ENCODE measurements at places on chromosomes 7 and 10. TPM values are rescaled to one million over a fixed set of nuclear protein-coding genes. Genes with fewer than 3 reads are reported as not detected.

DNA sequence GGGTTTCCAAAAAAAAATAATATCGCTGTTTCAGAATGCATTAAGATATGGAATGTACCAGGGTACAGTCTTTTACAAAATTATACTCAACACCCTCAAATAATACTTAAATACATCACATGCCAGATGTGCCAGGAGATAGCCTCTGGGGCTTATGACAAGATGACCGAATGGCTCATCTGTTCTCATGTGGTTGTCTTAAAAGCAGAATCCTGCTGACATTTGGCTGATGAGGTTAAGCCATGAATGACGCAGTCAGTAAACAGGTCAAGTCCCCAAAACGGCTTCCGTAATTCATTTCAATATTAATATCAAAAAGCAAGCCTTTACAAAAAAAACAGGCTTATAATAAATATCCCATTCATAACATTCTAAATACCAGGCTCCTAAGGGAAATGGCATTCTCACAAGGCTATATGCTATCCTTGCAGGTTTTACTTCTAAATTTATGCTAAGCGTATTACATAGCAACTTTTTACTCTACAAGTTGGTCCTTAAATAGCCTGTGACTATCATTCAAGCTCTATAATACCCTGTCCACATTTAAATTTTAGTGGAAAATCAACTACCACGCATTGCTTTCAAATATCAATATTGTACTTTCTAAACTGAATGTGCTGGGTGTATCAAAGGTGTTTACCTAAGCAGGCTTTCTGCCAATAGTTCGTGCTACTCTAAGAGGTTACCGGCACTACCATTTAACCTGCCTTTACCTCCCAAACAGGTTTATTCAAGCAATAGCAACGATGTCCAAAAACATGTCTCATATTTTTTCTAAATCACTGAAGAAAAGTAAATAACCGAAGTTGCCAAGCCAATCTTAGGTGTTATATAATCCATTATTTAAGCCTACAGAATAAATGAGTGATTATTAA lies 15.6 kb downstream of the SMURF1 start:
- no peak for DNase-seq

DNA sequence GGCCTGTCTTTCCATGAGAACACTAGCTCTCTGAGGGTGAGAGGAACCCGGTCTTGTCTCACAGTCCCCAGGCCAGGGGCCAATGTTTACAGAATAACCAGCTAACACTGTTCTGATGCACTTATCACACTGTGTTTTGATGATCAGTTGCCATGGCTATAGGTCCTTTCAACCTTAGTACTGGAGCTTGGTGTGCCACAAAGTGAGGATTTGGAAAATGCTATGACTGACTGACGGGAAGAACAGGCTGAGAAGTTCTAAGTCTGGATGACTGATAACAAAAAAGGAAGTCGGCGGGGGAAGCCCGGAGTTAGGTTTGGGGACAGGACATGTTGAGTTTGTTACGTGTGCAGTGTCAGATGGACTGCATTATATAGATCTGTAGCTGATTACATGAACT lies 141.8 kb downstream of the CTTNBP2 start:
- DNase-seq, result no peak

- DNase-seq, result no peak
These were observed 3.9 kb upstream of the CUX1 start for GRCh38 chr7:101813402-101814019.

- DNase-seq, result no peak
These were observed 415.4 kb upstream of the AUTS2 start for GRCh38 chr7:69182596-69183467.

DNA sequence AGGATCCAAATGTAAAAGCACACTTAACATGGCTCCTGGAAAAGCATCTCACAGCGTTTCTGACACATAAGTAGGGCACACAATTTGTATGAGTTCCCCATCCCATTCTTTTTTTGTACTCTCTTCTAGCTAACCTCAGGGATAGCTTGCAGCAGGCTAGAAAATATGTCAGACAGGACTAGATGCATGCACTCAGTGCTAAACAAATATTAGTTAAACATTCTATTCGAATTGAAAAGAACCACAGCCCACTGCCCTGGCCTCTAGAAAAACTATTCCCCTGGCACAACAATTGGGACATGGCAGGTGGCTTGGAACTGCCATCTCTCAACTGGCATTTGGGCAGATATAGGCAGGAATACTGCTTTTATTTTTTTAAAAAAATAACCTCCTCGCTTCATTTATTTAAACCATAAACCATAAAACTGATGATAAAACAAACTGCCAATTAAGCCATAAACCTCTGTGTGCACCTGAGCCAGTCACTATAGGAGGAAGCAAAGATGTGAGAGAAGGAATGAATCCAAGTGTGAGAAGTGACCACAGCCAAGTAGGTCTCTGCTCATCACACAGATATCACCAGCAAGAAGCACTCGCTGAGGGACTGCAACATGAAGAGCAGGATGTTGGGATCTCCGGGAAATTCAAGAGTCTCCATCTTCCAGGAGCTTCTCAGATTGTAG lies 394.1 kb downstream of the NEBL start:
- DNase-seq, result no peak

GRCh38 chr10:34537629-34538231 lies 277.4 kb downstream of the PARD3 start:
- no peak for DNase-seq

GRCh38 chr7:70591643-70592042 lies 540.3 kb upstream of the GALNT17 start:
- DNase-seq, result no peak

Gene ELOVL3
- 1.2 TPM for total RNA-seq

Gene METTL27
- total RNA-seq, result 3.4 TPM

Gene SEMA4G
- 4.7 TPM for total RNA-seq

Gene SSBP1
- total RNA-seq, result 174 TPM

Gene FAM131B
- total RNA-seq, result 1.5 TPM

- no peak for DNase-seq
These were observed 22.9 kb upstream of the AQP1 start for GRCh38 chr7:30888747-30889146.

DNA sequence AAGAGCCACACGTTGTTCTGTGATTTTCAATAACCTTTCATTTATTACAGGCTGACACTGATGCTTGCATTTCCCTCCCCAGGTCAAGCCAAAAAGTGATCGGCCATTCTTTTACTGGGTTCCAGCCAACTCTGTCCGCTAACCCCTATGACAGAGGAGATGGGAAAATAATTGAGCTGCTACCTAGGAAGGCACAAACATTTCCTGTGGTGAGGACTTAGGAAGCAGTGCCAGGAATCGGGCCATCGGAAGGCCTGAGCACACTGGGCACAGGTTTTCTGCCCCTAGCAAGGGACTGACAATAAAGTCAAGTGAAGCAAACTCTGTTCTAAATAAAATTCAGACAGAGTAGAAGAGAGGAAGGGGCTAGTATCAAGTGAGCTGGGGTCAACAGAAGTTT lies 313.0 kb upstream of the AOAH start:
- no peak for DNase-seq

DNA sequence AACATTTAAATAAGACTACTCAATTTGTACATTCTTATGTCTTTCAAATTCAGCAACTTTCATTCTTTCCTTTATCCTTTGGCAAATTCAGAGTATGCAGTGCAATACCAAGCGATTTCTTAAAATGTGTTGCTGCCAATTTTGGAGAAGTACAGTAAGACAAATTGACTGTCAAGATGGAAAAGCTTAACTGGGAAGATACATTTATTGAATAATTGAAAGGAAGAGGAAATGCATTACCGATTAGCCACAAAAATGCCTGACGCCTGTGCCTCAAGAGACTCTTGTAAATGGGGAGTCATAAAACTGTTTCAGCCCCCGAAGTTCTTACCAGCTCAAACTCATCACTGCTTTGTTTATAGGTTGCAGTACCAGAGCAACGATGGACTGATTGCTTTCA lies 373.3 kb upstream of the GALNT17 start:
- no peak for DNase-seq

GRCh38 chr10:69151984-69152383 lies 28.0 kb downstream of the VPS26A start:
- DNase-seq, result no peak

DNA sequence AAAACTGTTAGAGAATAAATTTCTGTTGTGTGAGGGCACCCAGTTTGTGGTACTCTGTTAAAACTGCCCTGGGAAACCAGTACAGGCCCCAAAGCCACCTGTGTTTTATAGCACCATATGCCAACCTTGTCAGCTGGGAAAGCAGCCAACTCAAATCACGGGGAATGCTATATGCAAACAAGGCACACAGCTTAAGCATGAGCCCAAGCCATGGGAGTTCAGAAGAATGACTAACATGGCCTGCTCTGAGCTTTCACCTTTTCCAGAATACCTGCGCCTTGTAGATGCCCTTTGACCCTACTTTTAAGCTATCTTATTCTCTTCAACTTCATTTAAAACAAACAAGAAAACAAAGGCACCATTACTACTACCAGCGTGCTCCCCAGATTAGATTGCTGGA lies 5.5 kb upstream of the SLC25A13 start:
- DNase-seq, result no peak

GRCh38 chr10:3779158-3779741 lies 5.8 kb downstream of the KLF6 start:
- DNase-seq, result no peak

- no peak for DNase-seq
These were observed 449.7 kb upstream of the KLF6 start for GRCh38 chr10:4234661-4235060.

DNA sequence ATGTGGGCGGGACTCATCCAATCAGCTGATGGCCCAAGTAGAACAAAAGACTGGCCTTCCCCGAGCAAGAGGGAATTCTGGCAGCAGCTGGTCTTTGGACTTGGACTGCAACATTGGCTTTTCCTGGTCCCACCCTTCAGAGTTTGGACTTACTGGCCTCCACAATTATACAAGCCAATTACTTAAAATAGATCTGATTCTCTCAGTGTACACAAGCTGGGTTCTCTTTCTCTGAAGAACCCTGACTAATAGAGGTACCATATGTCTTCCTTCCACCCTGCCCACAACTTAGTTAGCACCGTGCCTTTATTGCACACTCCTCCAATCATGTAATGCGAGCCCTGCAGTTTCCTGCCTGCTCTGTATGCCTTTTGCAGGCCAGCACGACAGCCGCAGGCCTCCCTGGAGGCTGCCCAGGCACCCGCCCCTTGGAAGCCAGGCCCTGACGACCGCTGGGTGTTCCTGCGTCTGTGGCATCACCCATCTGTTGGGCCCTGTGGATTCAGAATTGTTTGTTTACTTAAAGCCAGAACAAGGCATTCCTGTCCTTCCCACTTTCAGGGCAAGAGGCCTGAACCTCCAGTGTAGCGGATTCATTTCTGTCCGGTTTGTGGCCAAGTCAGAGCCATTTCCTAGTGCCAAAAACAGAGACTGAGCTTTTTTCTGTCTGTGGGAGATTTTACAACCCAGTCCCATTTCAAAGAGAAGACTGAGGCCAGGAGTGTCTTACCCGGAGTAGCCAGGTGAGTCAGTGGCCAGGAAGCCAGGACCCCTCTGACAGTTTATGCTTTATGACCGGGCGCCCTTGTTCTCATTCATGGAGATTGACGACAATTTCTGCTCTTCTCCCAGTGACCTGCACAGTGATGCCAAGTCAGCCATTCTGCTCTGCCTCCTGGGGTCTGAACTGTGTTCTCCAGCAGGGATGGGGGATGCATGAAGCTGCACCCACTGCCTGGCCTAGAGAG lies 968 bp upstream of the INMT start:
- DNase-seq, result no peak

DNA sequence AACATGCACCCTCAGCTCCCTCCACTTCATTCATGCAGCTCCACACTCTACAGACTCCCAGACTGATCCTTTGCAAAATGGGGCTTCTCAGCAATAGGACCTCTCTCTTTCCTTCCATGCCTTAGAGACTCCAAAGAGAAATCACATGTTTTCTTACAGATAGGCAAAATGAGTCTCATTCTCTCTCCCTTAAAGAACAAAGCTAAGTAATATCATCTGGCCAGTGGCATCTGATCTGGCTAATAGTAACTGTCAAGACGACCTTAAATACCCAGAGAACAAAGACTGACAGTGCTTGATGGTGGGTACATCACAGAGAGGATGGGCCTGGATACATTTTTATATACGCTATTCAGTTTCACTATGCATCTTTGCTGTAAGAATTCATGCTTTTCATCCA lies 43.1 kb upstream of the CALD1 start:
- no peak for DNase-seq

DNA sequence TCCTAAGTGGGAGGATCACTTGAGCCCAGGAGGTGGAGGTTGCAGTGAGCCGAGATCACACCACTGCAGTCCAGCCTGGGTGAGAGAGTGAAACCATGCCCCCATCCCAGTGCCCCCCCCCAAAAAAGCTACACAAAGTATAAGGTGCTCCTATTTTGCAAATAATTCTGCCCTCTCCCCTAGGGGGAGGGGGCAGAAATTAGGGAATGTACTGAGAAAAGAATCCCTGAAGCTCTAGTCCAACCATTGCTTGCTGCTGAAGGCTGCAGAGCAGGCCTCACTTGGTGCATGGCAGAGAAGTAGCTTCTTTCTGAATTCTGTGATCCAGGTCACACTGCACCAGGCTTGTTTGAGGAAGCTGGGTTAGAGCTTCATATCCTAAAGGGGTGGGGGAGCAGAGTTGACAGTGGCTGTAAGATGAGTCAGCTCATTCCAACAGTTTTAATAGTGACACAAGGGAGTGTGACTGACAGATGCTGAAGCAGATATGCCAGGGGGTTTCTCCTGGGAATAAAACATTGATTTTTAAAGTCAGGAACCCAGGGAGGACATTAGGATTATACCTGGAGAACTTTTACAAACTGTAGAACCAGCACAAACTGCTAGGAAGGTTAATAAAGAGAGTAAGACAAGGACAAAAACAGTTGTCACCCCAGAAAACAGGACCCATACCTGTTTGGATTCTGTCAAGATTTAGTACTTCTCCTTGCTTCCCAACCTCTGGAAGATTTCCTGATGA lies 32.8 kb upstream of the STRIP2 start:
- no peak for DNase-seq

Gene PRPS1L1
- total RNA-seq, result not detected

DNA sequence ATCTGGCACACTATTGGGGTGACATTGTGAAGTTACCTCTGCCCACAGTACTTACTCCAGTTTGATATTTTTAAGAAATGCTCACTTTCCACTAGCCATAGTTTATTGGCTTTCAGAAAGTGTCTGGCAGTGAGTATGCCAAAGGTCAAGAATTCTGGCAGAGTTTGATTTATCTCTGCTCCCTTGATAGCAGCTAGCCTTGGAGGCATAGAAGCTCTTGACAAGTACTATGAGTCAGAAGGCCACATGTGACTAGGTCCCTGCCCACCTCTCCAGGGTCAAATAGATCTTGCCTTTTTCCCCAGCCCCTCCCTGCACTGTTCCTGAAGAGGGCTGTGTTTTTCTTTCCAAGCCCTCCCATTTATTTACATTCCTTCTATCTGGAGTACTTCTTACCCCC lies 202.2 kb downstream of the AUTS2 start:
- DNase-seq, result no peak

Gene OPN1SW
- not detected for total RNA-seq

- no peak for DNase-seq
These were observed 239.3 kb upstream of the SEMA3C start for GRCh38 chr7:81158189-81158588.

GRCh38 chr10:11887381-11888227 lies 64.4 kb downstream of the PROSER2 start:
- no peak for DNase-seq

GRCh38 chr7:70935854-70936253 lies 196.1 kb upstream of the GALNT17 start:
- no peak for DNase-seq

Data from Panc1 (cell line).